Breast epithelium (tissue), 4 donors: ENCODE measurements at places on chromosomes 1 and 21. TPM values are rescaled to one million over a fixed set of nuclear protein-coding genes. Genes with fewer than 3 reads are reported as not detected.

DNA sequence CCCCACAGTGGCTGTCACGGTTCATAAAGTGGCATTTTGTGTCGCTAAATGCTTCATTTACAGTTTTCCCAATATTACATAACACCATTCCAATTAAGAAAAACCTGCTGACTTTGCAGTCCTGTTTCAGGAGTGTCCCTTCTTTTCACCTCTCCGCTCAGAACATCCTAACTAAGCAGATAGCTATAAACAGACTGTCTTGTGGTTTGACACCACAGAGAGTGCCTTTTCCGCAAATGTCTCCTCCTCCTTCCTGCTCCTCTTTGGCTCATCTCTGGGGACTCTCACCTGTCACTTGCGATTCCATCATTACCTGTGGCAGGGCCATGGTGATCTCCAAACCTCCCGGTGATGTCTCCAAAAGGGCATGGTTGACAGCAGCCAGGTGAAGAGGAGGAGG, 119.0 kb downstream of the CNIH3 start:
- no peaks in the 10 kb centered on the region for H3K4me1 ChIP-seq
- no peak for DNase-seq
- H3K4me3 ChIP-seq: no peak overlapping the region
- H3K27me3 ChIP-seq: no peaks in the 10 kb centered on the region

GRCh38 chr1:185825556-185825955, 91.4 kb downstream of the HMCN1 start:
- no peak overlapping the region for H3K4me3 ChIP-seq
- no peak overlapping the region for H3K27ac ChIP-seq
- H3K4me1 ChIP-seq: no peaks in the 10 kb centered on the region
- no peaks in the 10 kb centered on the region for H3K27me3 ChIP-seq

- no peak overlapping the region for H3K4me3 ChIP-seq
- no peaks in the 10 kb centered on the region for H3K4me1 ChIP-seq
- H3K27me3 ChIP-seq: no peaks in the 10 kb centered on the region
- H3K36me3 ChIP-seq: no peaks in the 10 kb centered on the region
- H3K27ac ChIP-seq: no peak overlapping the region
Measured at GRCh38 chr1:34965597-34965996, 19.6 kb downstream of the TMEM35B start.

DNA sequence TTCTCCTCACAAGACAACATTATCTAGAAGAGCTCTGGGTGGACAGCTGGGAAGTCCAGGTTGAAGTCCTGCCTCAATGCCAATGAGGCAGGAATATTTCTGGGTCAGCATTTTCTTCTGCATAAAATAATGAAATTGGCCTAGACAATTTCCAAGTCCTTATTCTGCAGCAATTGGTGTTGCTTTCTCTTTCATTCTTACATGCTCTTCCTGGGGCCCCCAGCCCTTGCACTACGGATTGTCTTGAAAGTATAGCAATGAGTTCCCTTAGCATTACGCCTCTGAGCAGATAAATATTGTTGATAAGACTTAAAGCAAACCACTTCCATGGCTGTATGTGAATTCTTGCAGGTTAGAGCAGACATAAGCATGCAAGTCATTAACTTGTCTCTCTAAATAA, 188.5 kb downstream of the TGFBR3 start:
- peak overlapping the region; percentile 46 for H3K27ac ChIP-seq
- no peaks in the 10 kb centered on the region for H3K27me3 ChIP-seq
- H3K36me3 ChIP-seq: no peaks in the 10 kb centered on the region
- no peaks in the 10 kb centered on the region for H3K4me1 ChIP-seq
- DNase-seq: no peak
- no peak overlapping the region for H3K4me3 ChIP-seq

DNA sequence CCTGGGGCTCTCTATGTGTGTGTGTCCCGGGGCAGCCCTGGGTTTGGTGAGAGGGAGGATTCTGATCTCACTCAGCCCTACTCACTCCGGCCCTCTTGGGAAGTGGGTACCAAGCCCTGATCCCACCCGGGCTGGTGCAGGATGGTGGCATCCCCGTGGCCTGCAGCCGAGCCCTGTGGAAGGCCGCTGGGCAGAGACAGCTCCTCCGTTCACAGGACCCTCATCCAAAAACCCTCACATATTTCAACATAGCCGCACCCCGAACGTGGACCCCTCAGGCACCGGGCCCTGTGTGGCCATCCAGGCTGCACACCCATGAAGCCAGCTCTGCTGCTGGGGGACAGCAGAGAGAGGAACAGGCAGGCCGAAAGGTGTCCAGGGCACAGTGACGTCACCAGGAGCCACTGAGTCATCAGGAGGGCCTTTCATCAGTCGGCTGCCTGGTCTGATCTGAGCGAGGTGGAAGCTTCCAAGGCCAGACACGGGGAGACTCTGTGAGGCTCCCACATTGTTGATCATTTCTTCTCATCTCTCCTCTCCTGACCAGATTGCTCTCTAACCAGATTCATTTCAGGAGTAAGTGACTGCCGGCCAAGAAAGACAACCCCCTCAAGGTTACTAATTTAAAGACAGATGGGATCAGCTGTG, 16.2 kb upstream of the GPR157 start:
- H3K27ac ChIP-seq: no peak overlapping the region
- DNase-seq: no peak
- no peaks in the 10 kb centered on the region for H3K27me3 ChIP-seq
- H3K4me1 ChIP-seq: no peaks in the 10 kb centered on the region
- H3K36me3 ChIP-seq: no peaks in the 10 kb centered on the region

DNA sequence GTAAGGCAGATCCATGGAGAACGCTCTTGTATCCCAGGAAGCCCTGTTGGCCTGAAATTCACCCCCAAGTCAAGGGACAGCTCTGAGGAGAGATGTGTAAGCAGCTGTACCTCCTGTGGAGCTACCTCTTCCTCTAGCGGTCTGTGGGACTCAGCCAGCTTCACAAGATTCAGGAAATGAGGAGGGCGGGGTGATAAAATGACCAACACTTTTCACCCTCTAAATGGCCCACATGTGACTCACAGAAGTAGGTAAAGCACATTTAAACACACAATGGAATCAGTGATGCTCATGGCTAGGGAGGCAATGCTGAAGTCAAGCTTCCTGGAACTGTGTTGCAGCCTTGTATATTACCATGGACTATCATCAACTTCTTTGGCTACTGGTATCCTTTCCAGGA, at the start of gene SH2D1B:
SH2D1B (minus strand) TSS at position 135 of the 400 bp plus-strand sequence; CDS start at position 15, 120 bp downstream.
- H3K4me3 ChIP-seq: no peak within 1 kb of the TSS
- H3K27me3 ChIP-seq: no peaks in the 10 kb centered on the region
- DNase-seq: no peak
- H3K27ac ChIP-seq: no peak within 1 kb of the TSS
- no peaks in the 10 kb centered on the region for H3K4me1 ChIP-seq

GRCh38 chr1:90728502-90729287, 11.6 kb upstream of the BARHL2 start:
- no peak overlapping the region for H3K27ac ChIP-seq
- H3K36me3 ChIP-seq: no peaks in the 10 kb centered on the region
- H3K4me3 ChIP-seq: no peak overlapping the region
- H3K27me3 ChIP-seq: peaks cover 93% of the 10 kb centered on the region

GRCh38 chr21:17537299-17537698, 24.5 kb downstream of the CXADR start:
- no peak for DNase-seq
- no peak overlapping the region for H3K27ac ChIP-seq

GRCh38 chr21:44894687-44895302, 21.3 kb upstream of the PTTG1IP start:
- H3K27ac ChIP-seq: no peak overlapping the region
- H3K36me3 ChIP-seq: no peaks in the 10 kb centered on the region
- DNase-seq: no peak
- H3K4me3 ChIP-seq: no peak overlapping the region

GRCh38 chr1:28193701-28194161, 17.2 kb upstream of the PTAFR start:
- no peaks in the 10 kb centered on the region for H3K4me1 ChIP-seq
- H3K27me3 ChIP-seq: no peaks in the 10 kb centered on the region
- H3K36me3 ChIP-seq: no peaks in the 10 kb centered on the region
- peak; percentile 27 for DNase-seq
- no peak overlapping the region for H3K27ac ChIP-seq

- H3K27me3 ChIP-seq: no peaks in the 10 kb centered on the region
- no peak for DNase-seq
- H3K36me3 ChIP-seq: no peaks in the 10 kb centered on the region
- H3K27ac ChIP-seq: no peak overlapping the region
Measured at GRCh38 chr21:35921471-35921870, 138.9 kb downstream of the SETD4 start.

DNA sequence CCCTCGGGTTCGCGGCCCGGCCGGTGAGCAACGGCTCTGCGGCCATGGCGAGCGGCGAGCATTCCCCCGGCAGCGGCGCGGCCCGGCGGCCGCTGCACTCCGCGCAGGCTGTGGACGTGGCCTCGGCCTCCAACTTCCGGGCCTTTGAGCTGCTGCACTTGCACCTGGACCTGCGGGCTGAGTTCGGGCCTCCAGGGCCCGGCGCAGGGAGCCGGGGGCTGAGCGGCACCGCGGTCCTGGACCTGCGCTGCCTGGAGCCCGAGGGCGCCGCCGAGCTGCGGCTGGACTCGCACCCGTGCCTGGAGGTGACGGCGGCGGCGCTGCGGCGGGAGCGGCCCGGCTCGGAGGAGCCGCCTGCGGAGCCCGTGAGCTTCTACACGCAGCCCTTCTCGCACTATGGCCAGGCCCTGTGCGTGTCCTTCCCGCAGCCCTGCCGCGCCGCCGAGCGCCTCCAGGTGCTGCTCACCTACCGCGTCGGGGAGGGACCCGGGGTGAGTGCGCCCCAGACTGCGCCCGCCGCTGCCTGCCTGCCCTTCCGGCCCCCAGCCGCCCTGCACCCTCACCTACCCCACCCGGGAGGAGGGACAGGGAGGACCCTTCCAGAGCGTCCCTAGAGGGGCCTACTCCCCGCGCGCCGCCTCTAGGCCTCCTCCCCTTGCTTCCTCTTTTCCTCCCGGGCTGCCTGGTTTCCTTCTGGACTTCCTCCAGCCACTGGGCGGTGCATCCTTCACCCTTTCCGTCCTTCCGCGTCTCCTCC, at the start of gene RNPEP:
RNPEP (plus strand) TSS at position 26 of the 757 bp plus-strand sequence; CDS start at position 45, 19 bp downstream.
- H3K27me3 ChIP-seq: no peaks in the 10 kb centered on the region
- peak within 1 kb of the TSS; percentile 77 for H3K27ac ChIP-seq
- H3K4me3 ChIP-seq: peak within 1 kb of the TSS; percentile 96
- DNase-seq: peak; percentile 66
- no peaks in the 10 kb centered on the region for H3K4me1 ChIP-seq

DNA sequence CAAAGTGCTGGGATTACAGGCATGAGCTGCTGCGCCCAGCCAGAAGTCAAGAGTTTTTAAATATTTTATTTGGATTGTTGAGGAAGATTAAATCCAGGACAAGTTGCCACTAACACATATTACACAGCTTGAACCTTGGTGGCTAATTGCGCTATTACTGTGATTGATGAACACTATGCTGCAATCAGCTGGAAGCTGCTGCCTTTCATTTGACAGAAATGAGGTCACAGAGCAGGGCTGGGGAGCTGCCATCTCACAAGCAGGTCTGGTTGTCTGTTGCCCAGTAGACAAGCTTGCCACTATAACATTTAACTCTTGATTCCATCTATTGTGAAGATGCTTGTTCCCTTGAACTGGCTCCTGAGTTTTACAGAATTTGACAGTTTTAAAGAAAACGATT, 37.4 kb upstream of the NRDC start:
- H3K4me1 ChIP-seq: no peaks in the 10 kb centered on the region
- H3K27me3 ChIP-seq: peaks cover under 1% of the 10 kb centered on the region
- H3K36me3 ChIP-seq: no peaks in the 10 kb centered on the region

DNA sequence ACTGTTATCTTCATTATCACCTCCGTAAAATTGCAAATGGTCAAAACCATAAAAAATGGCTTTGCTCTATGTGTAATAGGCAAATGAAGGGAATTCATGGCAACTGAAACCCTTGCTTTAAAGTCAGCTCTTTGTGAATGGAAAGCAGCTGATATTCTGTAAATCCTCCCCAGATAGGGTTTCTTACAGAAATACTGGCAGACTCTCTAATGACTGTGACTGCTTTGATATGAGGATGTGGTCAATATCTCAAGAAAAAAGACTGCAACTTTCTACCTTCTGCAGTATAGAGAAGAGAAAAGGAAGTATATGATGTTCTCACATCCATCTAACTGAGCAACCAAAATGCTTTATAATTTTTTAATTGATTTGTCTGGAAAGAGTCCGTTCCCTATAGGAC, 193.1 kb downstream of the ST6GALNAC3 start:
- H3K4me1 ChIP-seq: no peaks in the 10 kb centered on the region
- H3K4me3 ChIP-seq: no peak overlapping the region
- H3K27me3 ChIP-seq: no peaks in the 10 kb centered on the region
- DNase-seq: no peak
- H3K27ac ChIP-seq: no peak overlapping the region
- no peaks in the 10 kb centered on the region for H3K36me3 ChIP-seq

- no peaks in the 10 kb centered on the region for H3K27me3 ChIP-seq
- no peak overlapping the region for H3K4me3 ChIP-seq
- no peaks in the 10 kb centered on the region for H3K4me1 ChIP-seq
- no peak for DNase-seq
Measured at GRCh38 chr1:25477448-25478034, 46.8 kb downstream of the MACO1 start.

GRCh38 chr1:165235777-165236291, 120.7 kb downstream of the LMX1A start:
- no peak overlapping the region for H3K27ac ChIP-seq
- no peaks in the 10 kb centered on the region for H3K36me3 ChIP-seq
- no peaks in the 10 kb centered on the region for H3K27me3 ChIP-seq
- H3K4me1 ChIP-seq: no peaks in the 10 kb centered on the region
- H3K4me3 ChIP-seq: peak overlapping the region; percentile 44

- H3K4me3 ChIP-seq: no peak overlapping the region
- no peaks in the 10 kb centered on the region for H3K36me3 ChIP-seq
- no peaks in the 10 kb centered on the region for H3K4me1 ChIP-seq
- no peak for DNase-seq
Measured at GRCh38 chr1:152919071-152919470, 10.7 kb downstream of the IVL start.

- no peak for DNase-seq
- H3K36me3 ChIP-seq: no peaks in the 10 kb centered on the region
- H3K4me3 ChIP-seq: no peak overlapping the region
- no peaks in the 10 kb centered on the region for H3K27me3 ChIP-seq
- H3K27ac ChIP-seq: no peak overlapping the region
Measured at GRCh38 chr1:204025917-204026707, 46.8 kb upstream of the SOX13 start.

The KDF1 gene
- total RNA-seq: 10.8 TPM

The COL6A2 gene
- 418 TPM for total RNA-seq

The REN gene
- total RNA-seq: not detected

The KPRP gene
- total RNA-seq: not detected

The PGLYRP3 gene
- not detected for total RNA-seq

The CGN gene
- 13.4 TPM for total RNA-seq

The FCRL2 gene
- total RNA-seq: 0.59 TPM

The C4BPA gene
- total RNA-seq: 7.5 TPM
